ENCODE measurements at places on chromosomes 4 and X.

- DNase-seq = no peak
Observed at GRCh38 chr4:98802770-98803198, 126.1 kb downstream of the EIF4E start.

- DNase-seq = no peak
Observed at GRCh38 chrX:57528670-57529255, 63.0 kb upstream of the ZXDB start.

- DNase-seq = no peak
Observed at GRCh38 chrX:117038918-117039440, 576.2 kb upstream of the CT83 start.

DNA sequence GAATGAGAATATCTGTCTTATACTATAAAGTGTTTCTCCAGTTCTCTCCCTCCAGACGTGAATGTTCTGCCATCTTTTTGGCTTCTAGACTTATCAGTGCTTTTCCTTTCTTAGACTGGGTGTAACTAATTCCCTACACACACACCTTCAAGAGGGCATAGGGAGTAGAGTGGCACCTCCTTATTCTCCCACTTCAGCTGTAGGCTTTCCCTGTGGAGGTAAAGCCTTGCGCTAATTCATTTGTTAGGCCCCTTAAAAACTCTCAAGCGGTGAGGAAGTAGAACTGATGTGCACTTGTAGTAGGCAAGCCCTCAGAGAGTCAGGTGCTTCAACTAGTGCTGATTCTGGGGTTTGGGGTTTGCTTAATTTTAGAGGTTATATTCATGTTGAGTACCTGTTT lies 10.0 kb downstream of the KLHL2 start:
- DNase-seq = no peak

- DNase-seq = no peak
Observed at GRCh38 chrX:16593801-16594200, 56.2 kb upstream of the S100G start.

- DNase-seq = no peak
Observed at GRCh38 chrX:133607419-133608348, 192.4 kb upstream of the GPC4 start.

Data from T-helper 1 cell (primary cell).